ENCODE measurements at places on chromosomes 12 and 14.

DNA sequence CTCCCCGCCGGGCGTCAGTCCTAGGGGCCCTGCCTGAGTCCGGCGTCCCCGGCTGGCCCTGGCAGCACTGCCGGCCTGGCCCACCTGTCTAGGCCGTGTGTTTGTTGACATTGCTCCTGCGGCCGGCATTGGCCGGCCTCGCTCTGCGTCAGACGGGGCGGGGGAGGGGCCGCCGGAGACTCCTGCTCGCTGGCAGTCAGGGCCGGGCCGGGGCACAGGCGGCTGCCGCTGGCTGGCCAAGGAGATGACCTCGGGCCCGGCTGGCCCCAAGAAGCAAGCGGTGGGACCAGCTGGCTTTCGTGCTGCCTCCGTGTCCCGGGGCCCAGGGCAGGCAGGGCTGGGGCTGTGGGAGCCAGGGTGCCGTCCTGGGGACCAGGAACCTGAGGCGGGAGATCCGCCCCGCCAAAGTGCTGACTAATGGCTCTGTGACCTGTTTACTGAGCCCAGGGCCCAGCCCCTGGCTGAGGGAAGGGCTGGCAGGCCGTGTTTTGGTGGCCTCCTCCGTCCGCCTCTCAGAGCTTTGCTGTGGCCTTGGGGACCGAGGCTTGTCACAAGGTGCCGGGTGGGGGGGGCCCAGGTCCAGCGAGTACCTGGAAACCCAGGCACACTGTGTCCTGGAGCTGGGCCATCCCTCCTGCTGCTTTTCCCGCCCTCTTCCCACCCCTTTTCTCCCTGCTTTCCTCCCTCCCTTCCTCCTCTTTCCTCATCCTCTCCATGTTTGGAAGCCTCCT is 1.8 kb downstream of the ULK1 start:
- peak; percentile 94 for DNase-seq

DNA sequence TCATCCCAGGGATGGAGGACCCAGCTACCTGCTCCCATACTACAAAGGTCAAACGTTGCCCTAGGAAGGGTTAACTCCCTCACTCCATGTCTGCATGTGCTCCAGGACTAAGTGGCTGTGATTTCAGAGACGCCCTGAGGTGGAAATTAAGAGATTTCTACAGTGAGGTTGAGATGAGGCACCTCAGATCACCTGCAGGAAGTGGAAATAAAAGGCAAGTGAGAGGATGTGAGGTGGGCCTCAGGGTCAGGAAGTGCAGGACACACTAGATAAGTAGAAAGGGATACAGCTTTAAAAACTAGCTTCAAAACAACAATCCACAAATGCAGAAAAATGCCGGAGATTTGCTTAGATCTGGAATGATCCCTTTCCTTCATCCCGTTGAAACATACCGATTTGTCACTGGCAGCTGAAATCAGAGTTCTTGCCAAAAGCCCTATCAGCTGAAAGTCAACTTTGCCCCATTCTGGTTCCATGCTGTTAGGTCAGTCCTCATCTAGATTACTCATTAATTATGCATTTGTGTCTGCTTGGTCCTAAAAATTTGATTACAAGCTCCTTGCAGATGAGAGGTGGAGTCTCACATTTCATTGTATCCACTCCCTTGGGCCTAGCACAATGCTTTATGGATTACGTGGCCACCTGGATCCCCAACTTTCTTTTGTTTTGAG is 6.6 kb downstream of the PLBD1 start:
- DNase-seq: no peak

DNA sequence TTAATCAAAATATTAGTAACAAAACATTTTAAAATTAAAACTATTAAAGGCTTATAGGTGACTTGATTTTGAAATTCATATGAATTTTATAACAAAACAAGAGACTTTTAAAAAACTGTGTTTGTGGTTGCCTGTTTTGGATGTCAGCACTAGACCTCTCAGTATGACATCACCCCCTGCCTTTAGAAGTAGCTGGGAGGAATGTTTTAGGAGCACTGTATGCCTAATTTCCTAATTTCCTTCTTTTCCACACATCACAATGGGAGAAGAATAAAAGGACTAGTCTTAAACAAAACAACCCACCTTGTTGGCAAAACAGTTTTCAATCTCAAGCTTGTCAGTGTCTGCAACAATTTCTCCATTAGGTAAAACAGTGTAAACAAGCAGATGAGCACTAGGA is 48.1 kb upstream of the PZP start:
- no peak for DNase-seq

GRCh38 chr12:89231686-89232085 is 120.6 kb downstream of the DUSP6 start:
- DNase-seq: no peak

- DNase-seq: peak; percentile 99
These were observed at the start of gene CALCOCO1 for GRCh38 chr12:53727310-53728041. Gene CALCOCO1 (minus strand): TSS chr12:53727452. CDS start chr12:53725242, 2,210 bp downstream.

DNA sequence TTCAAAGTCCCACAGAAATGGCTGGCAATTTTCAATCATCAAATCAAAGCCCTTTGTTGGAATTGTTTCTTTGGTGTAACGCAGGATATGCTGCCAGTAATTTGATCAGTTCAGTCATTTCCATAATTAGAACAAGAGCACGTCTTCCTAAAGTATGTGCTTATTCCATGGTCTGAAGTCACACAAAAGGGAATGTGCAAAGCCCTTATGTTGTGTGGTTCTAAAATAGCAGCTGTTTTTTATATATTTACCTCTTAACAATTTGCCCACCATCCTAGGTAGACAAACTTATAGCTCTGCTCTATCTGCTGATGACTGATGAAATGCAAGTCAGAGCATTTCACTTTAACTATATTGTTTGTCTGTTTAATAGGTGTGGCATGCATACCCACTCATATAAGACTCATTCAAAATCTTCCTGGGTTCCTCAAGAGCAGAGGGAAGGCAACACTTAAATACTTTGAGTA is 176.1 kb upstream of the SLC38A2 start:
- DNase-seq: no peak

- DNase-seq: peak; percentile 17
These were observed 31.4 kb downstream of the DCP1B start for GRCh38 chr12:1972856-1973317.

DNA sequence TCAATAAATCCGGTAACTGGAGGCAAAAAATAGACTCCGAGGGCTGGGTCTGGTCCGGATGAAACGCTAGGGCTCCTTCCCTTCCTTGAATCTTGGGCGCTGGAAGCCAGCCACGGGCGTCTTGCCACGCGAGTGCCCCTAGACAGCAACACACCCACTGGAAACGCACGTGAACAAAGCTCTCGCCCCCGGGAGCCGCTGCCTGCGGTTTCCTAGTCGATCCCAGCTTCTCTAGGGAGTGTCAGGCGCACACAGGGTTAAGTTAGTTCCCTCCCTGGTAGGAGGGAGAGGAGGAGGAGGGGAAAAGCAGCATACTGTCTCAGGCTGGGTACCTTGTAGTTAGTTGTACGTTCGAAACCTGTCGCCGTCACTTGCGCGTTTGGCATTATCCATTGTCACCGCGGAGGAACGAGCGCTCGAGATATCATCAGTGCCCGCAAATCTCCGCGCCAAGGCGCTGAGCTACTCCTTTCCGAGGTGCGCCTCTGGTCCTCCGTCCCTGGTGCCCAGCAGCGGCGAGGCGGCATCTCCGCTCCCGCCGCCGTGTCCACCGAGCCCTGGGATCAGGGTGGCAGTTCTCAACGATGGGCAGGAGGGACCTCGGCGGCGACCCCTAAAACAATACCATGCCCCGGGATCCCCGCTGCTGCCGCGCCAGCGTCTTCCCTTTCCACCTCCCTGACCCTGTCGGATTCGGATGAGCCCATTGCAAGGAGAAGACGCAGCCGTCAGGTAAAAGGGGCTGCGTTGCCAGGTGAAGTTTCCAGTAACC is at the start of gene FLRT2:
FLRT2 (plus strand) TSS at position 342 of the 772 bp plus-strand sequence. CDS start 91,371 bp downstream, outside the sequence.
- DNase-seq: peak; percentile 75

GRCh38 chr14:99768381-99768780 is 24.8 kb upstream of the EML1 start:
- DNase-seq: no peak

GRCh38 chr14:45553981-45554380 is 301.0 kb upstream of the MIS18BP1 start:
- no peak for DNase-seq

DNA sequence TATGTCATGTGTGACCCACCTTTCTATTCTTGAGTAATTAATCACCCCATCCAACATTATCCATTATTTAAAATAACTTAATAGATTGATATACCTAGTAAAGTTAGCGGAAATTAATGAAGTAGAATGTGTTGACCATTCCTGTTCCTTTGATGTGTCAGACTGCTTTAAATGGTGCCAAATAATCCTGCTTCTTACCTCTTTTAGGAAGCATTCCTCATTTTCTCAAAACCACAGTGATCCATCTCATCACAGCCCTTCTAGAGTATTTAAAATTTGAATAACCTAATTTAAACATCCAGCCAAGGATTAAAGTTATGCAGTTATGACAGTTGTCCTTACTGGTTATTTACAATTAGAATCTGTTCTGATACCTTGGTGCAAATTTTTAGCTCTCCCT is 6.9 kb downstream of the MGAT4C start:
- no peak for DNase-seq

DNA sequence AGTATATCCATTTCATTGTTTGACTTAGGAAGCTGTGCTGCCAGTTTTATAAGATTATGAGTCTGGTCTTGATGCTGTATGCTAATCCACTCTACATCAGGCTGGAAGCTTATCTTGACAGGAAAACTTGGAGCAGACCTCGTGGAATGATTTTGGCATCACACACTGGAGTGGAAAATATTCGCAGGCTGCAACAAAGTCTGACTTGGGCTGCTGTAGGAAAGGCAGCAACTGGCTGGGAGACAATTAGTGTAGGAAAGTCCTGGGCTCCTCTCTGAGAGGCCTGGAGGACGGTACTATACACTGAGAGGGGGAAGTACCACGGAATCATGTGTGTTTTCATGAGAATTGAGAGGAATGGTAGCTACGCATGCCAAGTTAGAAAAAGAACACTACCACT is 383.7 kb downstream of the ETNK1 start:
- no peak for DNase-seq

GRCh38 chr12:46342562-46343033 is 30.0 kb downstream of the SLC38A2 start:
- no peak for DNase-seq

DNA sequence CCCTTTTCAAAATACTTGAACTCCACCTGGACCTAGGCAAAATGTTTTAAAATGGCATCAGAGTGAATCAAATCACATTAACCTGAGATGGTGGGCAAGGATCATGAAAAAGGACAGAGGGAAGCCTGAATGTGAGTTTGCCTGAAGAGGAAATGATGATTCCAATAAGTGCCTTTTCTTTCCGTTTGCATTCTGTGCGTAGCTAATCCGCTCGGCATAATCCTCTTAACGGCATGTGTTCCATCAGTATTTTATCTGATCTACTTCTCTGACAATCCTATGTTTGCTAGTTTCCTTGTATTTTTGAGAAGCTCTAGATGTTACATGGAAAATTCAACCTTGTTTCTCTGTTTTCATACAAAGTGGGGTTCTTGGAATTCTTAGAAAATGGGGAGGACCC is 354.6 kb downstream of the NRXN3 start:
- no peak for DNase-seq

- no peak for DNase-seq
These were observed 205.2 kb upstream of the RTL1 start for GRCh38 chr14:101108579-101109346.

GRCh38 chr12:116529048-116529447 is 30.1 kb upstream of the MAP1LC3B2 start:
- DNase-seq: peak; percentile 55

DNA sequence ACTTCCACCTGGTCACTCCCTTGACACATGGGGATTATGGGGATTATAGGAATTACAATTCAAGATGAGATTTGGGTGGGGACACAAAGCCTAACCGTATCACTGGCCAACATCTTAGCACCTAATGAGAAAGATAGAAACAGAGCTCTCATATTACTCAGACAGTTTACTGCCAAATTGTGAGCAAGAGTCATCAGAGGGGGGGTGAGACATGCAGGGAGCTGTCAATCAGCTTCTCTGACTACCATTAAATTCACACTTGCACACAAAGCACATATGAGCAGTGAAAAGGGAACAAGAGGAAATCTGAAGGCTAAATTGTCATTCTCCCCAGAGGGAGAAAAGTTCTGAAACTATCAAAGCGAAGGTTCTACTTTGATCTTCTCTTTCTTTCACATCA is 78.1 kb upstream of the GRIN2B start:
- DNase-seq: no peak

- peak; percentile 57 for DNase-seq
These were observed 62.7 kb downstream of the GALNT4 start for GRCh38 chr12:89461649-89462612.

DNA sequence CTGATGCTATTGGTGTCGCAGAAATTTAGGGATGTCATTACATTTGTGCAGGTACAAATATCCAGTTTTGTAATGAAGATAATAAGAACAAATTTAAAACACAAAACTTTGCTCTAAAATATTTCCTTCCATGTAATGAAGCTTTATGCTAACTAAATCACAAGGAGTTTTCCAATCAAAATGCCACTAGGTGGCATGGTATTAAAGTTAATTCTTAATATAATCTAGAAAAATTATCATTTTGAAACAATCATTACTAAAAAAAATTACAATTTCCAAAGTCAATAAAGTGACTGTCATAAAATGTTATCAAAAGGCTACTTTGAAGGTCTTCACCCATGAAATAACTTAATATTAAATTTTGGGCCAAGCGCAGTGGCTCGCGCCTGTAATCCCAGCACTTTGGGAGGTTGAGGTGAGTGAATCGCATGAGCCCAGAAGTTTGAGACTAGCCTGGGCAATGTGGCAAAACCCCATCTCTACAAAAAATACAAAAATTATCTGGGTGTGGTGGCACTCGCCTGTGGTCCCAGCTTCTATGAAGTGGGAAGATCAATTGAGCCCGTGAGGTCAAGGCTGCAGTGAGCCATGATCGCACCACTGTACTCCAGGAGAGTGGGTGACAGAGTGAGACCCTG is 77.4 kb downstream of the KIF21A start:
- peak; percentile 6 for DNase-seq

DNA sequence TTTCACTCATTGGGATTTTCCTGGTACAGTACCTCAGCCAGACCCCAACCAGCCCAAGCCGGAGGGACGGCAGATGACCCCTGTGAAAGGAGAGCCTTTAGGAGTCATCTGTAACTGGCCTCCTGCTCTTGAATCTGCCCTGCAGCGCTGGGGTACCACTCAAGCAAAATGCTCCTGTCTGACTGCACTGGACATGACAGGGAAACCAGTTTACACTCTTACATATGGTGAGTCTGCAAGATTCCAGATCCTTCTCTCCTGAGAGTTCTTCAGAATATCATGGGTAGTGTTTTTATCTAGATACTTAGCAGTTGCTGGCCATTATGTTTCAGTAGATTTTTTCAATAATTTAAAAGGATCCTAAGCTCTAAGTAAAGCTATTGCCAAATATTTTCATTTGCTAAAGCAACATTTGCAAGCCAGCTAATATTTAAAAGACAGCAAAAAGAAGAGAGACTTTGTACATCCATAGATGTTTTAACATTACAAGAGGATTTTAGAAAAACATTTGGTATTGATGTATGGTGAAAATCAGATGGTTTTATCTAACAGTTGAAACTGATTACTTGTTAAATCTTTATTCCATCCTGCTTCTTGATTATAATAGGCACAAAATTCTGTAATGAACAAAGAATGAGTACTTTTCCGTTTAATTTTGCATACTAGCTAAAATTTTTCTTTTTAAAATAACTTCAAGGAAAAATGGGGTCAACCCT is 85.1 kb upstream of the ATF1 start:
- DNase-seq: no peak

Measured in GM03348 (cell line).